ENCODE measurements at places on chromosomes 6 and 20.

GRCh38 chr6:112145080-112145573, 57.7 kb downstream of the FAM229B start:
- no peak for DNase-seq

DNA sequence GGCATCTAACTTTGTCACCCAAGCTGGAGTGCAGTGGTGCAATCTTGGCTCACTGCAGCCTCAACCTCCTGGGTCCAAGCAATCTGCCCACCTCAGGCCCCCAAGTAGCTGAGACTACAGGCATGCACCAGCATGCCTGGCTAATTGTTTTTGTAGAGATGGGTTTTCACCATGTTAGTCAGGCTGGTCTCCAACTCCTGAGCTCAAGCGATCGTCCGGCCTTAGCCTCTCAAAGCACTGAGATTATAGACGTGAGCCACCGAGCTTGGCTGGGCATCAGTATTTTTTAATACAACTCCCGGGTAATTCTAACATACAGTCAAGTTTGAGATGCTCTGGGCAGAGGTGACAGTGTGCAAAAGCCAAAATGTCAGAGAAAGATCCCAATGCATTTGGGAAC, 73.5 kb downstream of the NFATC2 start:
- no peak for DNase-seq

DNA sequence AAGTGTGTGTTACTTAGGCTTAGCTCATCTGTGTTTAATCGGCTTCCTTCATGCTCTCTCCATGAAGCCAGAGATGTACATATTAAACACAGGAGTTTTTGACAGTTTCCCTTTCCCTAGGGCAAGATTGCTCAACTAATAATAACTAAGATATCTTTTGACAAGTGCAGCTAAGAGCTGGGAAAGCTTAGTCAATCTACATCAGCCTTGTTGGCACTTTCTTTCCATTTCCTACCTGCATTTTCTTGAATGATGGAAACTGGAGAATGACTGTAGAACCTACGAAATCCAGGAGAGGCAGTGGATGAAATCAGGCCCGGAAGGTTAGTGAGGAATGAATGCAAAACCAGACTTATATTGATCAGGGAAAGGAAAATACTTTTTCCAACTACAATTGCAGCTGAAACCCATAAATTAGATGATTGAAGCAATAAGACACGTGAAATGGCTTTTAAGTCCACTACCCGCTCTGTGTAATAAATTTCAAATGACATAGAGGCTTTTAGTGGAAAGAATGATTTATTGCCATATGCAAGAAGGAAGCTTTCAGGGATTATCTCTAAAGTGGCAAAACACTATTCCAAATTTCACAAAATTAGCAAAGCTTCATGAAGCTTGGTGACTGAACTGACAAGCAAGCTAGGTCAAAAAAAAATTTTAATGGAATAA, 237.2 kb upstream of the ID4 start:
- no peak for DNase-seq

DNA sequence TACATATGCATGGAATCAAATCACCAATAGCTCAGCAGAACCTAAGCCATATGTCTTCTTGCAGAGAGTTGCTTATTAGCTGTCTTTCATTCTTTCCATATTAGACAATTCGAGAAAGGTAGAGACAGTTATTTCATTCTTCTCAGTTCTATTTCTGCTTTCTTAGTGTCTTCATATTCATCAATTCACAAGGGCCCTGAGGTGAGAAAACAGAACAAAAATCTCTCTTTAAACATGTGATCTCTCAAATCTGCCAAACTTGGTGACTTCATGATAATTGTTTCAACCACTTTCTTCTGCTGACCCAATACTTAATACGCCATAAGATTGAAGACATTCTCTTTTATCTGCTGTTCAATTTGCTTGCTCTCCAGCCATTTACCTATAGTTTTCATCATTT, 229.7 kb upstream of the MARCKS start:
- DNase-seq = no peak

DNA sequence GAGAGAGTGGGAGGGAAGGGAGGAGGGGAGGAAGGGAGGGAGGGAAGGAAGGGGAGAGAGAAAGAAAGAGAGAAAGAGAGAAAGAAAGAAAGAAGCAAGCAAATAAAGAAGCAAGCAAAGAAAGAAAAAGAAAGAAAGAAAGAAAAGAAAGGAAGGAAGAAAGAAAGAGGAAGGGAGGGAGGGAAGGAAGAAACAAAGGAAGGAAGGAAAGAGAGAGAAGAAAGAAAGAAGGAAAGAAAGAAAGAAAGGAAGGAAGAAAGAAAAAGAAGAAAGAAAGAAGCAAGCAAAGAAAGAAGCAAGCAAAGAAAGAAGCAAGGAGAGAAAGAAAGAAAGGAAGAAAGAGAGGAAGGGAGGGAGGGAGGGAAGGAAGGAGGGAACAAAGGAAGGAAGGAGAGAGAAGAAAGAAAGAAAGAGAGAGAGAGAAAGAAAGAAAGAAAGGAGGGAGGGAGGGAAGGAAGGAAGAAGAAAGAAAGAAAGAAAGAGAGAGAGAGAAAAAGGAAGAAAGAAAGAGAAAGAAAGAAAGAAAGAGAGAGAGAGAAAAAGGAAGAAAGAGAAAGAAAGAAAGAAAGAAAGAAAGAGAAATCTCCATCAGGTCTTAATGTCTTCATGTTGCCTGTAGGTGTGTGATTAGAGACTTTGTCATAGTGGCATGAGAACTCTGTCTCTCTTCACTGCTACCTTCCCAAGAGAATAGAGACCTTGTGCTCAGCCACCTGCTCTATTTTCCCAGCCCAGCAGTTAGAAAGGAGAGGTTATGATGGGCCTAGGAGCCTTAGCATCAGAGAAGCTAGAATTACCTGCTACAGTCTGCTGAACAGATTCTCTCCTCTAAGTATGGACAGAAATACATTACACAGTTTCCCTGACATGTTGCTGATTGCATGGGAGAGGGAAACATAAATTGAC, 5.0 kb downstream of the SEMG1 start:
- no peak for DNase-seq

DNA sequence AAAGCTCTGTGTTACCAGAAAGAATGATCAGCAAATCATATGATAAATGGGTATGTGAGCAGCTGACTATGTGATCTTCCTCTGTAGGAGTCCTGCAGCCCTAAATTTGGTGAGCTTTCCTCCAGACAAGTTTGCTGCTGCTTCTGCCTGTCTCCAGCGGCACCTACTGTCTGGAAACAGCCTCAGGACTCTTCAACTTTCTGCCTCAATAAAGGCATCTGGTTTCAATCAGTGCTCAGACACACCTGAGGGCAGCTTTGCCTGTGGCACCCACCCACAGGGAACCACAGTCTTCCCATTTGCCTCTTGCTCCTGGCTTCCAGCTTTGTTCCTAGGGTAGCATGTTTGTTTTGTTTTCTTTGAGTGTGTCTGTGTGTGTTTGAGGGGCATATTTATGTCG, 727.9 kb upstream of the MAN1A1 start:
- no peak for DNase-seq

- DNase-seq = no peak
These were observed 979.2 kb upstream of the GJE1 start for GRCh38 chr6:141153563-141153962.

DNA sequence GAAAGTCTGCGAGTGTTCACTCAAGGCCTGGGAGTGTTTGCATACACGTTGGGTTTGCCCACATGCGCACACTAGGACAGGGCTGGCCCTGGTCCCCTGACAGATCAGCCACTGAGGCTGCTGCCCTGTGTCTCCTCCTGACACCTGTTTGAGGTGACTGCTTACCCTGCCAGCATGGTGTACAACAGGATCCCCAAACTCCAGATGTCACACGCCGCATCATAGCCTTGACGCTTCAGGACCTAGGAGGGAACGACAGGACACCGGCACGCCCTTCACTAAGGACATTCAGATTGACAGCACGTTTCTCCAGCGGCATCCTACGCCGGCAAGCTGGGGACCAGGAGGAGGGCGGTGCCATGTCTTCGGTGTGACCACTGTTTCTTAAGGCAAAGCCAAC, 37.0 kb upstream of the MPC1 start:
- DNase-seq = no peak

DNA sequence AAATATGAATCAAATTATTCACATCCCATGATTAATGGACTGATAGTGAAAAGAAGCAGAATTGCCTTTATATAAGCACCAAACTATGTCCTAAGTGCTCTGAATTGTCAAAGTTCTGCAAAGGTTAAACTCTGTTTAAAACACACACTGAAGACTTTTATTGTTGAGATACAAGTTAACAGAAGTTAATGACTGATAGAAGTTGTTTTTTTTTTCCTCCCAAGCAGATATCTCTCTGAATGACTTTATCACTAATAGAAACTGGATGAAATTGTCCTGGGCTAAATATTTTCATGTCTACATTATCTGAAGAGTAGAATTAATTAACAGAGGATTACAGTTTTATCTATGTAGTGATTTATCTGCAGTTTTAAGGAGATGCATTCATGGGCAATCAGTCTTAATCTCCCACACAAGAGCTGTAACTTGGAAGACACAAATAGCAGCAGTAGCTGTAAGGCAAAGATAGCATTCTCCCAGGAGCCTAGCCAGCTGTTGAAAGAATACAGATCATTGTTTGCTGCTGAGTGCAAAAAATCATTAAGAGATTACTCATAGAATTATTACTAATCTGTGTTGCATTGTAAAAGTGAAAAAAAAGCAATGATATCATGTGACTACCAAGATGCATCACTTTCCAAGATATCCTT, 49.9 kb downstream of the BMP5 start:
- no peak for DNase-seq

DNA sequence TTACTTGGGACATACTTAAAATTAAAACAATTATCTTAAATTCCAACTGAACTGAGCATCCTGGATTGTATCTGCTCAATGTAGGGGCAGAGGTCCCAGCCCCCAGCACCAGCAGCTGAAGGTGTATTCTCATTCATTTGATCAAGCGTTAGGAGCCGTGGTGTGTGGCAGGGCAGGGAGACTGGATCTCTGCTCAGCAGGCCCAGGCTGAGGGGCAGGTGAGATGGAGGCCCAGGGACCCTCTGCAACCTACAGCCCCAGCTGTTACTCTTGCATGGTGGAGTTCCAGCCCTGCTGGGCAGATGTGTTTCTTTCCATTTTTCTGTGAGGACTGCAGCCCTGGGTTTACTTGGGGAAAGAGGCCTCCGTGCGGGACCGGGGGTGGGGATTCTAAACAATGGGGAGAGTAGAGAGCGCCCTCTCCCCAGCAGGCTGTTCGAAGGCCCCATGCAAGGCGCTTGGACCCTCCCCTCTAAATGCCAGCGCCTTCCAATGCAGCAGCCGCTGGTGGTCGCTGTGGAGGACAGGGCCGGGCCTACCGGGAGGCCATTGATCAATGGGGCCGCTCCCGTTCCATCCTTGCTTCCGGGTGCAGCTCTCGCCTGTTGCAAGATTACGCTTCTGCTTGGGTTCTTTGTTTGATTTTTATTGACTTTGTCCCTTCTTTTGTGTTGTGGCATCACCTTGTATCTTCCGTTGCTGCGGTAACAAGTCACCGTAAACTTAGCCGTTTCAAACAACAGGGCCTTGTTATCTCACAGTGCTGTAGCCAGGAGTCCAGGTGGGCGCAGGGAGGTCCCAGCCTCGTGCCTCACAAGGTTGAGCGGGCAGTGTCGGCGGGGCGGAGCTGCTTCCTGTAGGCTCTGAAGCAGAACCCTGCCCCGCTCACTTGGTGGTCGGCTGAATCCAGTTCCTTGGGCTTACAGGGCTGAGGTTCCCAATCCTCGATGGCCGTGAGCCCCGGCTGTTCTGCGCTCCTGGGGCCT, 134.8 kb upstream of the PHACTR3 start:
- no peak for DNase-seq

- DNase-seq = no peak
These were observed 69.4 kb downstream of the SNX9 start for GRCh38 chr6:157892363-157892877.

DNA sequence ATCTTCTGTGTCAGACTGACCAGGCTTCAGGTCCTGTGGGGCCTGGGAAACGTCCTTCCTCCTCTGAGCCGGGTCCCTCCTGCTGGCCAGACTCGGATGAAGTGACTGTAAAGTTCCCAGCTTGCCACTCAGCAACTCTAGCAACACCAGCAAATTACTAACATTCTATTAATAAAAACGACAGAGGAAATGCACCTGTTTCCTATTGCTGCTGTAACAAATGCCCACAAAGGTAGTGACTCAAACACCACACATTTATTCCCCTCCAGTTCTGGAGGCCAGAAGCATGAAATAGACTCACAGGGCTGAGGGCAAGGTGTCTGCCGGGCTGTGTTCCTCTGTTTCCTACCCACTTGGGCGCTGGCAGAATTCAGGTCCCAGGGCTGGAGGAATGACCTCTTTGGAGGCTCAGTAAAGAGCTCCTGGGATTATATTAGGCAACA, 48.8 kb downstream of the CTCFL start:
- no peak for DNase-seq

- no peak for DNase-seq
These were observed 125.4 kb downstream of the RIN2 start for GRCh38 chr20:19883501-19883900.

- no peak for DNase-seq
These were observed 62.4 kb downstream of the TNFRSF21 start for GRCh38 chr6:47247227-47247797.

DNA sequence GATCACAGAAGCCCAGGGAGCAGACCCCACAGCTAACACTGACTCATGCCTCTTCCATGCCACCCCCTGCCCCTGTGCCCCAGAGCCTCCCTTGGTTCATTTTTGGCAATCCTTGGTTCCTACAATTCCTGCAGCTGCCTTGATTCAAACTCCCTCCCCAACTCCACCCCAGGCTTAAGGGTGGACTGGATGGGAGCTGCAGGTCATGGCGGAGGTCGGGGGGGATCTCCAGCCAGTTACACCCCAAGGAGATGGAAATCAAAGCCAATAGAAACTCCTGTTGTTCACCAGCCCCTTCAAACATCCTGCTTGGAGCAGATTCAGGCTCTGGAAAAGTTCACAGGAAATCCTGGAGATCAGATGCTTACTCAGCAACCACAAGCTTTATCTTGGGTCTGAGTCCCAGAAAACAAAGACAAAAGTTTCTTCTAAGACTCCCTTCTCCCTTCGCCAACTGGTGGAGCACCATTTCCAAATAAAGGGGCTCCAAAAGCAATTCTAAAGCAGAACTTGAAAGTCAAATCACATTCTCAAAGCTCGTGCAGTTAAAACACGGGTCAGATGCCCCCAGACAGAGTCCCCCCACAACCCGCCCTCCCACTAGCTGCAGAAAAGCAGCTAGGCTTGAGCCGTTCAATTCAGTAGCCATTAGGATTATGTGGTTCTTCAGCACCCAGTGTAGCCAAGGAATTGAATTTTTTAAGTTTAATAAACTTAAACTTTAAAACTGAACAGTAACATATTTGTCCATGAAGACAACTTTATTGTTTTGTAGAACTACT, 149.5 kb downstream of the ANKRD60 start:
- DNase-seq = no peak

DNA sequence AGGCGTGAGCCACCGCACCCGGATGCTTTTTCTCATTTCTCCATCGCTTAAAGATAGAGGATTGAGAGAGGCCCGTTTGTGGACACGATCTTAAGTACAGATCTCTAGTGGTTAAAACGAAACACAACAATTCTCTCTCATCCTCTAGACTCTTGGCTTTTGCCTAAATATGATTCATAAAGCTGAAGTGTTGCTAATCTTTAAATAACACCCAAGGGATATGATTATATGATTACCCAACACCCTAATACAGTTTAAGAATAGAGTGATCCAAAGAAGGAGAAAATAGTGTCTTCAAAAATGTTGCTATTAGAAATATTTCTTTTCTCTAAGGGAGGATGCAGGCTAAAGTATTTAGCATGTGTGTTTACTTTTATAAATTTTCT, 50.4 kb downstream of the MTHFD1L start:
- no peak for DNase-seq
